Right atrium auricular region (tissue), 2 donors: ENCODE measurements at places on chromosomes 7 and 10. TPM values are rescaled to one million over a fixed set of nuclear protein-coding genes. Genes with fewer than 3 reads are reported as not detected.
A peak's percentile ranks its signal among the peaks of the same experiment; 100 is the strongest.

- no peak for DNase-seq
These were observed 54.7 kb upstream of the CCAR1 start for GRCh38 chr10:68666280-68666760.

DNA sequence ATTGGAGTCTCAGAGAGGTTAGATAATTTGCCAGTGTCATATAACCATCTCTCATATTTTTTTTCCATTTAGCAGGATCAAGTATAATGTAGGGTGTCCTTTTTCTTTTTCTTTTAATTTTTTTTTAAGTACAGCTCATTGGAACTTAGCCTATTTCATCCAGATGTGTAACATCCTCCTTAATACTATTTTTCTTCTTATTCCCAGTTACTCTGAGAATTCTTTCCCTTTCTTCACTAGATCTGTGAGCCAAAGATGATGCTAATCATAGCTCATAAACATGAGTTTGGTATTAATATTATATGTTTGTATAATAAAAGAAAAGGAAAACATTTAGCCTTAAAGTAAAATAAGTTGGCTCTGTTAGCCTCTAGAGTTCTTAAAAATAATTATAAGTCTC is 32.8 kb downstream of the PPP1R9A start:
- DNase-seq = no peak

Gene C10orf90
- 0.43 TPM for total RNA-seq

DNA sequence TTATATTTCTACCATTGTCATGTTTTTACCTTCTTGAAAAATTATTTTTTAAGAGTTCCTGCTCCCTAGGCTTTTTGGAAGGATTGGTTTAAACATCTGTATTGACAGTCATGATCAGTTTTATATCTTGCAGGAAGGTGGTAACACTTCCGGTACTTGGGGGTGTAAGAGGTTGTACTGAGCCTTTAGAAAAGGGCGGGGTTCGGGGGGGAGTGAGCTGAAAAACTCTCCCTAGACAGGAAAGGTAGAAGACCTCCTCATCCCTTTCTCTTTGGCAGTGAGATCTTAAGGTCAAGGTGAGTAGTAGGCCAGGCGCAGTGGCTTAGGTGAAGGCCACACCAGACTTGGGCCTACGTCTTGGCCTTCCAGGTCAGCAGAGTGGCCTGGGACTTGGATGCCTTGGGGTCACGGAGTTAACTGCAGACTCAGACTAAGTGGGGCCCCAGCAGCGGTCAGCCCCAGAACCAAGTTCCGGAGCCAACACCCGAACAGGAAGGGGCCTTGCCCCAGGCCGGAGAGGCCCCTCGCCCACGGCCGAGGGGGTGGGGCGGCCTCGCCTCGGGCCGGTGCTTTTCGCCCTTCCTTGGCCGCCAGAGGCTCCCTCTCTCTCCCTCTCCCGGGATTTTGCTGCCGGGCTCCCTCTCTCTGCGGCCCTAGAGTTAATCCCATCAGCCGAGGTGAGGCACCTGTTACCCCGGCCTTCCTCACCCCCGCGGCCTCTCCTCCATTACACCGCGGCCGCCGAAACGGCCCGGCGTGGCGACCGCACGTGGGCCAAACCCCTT is at the start of gene PPP1R9A:
Gene PPP1R9A (plus strand): TSS at position 569 of the 785 bp plus-strand sequence. CDS start 2,520 bp downstream, outside the sequence.
- DNase-seq = no peak

Gene SVOPL
- not detected for total RNA-seq

DNA sequence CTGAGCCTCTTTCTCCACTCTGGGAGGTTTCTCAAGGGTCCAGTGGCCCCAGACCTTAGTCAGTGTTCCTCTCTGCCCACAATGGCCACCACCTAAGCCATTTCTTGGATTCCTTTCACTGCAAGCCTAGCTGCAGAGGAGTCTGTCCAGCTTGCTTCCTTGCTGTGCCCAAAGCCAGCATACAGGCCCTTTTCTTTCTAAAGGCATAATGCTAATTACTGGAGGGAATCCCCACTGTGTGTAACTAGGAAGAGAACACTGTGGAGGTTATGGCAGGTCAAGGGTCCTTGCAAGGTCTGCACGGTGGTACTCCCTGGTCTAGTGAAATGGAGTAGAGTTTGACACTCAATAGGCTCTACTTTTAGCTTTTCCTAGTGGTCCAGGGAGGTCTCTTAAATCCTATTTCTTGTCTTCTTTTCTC is 70.4 kb upstream of the CC2D2B start:
- no peak for DNase-seq

DNA sequence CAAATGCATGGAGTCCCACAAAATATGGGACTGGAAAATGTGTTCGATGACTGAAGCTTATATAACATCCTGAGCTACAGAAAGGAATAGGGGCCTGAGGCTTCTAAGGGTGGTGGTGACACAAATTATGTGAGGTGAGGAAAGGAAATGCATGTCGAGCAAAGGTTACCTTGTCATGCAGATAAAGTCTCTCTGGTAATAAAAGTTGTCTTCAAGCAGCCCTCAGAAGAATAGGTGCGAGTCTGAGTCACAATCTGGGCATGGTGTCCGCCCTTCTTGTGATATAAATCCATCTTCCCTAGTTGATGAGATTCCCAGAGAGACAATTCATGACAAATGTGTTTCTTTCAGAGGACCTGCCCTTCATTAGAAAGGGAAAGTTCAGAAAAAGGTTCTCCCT is 985.2 kb upstream of the C7orf33 start:
- no peak for DNase-seq

- no peak for DNase-seq
These were observed 6.9 kb upstream of the ZNF503 start for GRCh38 chr10:75408509-75408875.

- DNase-seq = peak; percentile 87
These were observed 980.5 kb downstream of the LRMDA start for GRCh38 chr10:76411729-76412435.

- DNase-seq = peak; percentile 69
These were observed 87.0 kb downstream of the TBXAS1 start for GRCh38 chr7:139915864-139916716.

GRCh38 chr7:124155432-124156022 is 122.7 kb upstream of the TMEM229A start:
- DNase-seq = no peak

DNA sequence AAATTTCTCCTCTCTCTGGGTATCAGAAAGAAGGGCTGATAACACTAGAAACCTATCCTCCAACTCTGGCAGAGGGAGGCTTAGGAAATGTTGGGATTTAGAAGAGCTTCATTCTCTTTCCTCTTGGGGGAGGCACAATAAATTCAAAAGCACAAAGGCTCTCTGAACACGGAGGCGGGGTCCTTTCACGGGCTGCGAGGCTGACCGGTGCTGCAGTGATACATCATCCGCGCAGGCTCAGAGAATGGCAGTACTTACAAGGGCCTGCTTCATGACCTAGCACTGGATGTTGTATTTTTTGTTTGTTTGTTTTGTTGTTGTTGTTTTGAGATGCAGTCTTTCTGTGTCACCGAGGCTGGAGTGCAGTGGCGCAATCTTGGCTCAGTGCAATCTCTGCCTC is 306.2 kb downstream of the SORCS3 start:
- DNase-seq = no peak

Gene RELN
- total RNA-seq = 6.9 TPM

Gene NRCAM
- 0.93 TPM for total RNA-seq

GRCh38 chr7:24075426-24075810 is 208.6 kb upstream of the NPY start:
- DNase-seq = no peak

Gene CYP2C8
- total RNA-seq = not detected

DNA sequence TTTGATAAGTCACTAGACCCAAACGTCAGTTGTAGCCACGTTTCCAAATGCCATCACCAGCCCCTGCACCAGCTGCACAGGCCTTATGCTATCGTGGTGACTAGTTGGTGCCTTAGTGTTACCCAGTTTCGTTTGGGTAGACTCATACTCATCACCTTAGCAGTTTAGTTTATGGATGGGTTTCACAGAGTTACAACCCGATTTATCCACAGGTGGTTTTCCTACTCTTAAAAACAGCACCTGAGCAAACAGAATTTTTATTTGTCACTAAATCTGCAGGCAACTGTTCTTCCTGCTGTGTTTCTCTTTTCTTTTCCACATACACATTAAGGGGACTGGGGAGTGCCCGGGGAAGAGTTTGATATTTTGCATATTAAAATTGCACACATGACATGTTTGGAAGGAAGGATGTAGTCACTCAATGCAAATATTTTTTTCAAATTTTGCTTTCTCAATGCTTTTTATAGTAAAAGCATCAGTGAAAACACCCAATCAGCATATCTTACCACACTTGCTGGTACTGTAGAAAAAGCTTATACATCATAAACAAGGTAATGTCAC is 41.6 kb downstream of the PDSS1 start:
- DNase-seq = no peak

GRCh38 chr10:86400705-86401587 is 34.4 kb upstream of the GRID1 start:
- DNase-seq = peak; percentile 64

- DNase-seq = no peak
These were observed 66.9 kb downstream of the TFPI2 start for GRCh38 chr7:93823621-93824020.

DNA sequence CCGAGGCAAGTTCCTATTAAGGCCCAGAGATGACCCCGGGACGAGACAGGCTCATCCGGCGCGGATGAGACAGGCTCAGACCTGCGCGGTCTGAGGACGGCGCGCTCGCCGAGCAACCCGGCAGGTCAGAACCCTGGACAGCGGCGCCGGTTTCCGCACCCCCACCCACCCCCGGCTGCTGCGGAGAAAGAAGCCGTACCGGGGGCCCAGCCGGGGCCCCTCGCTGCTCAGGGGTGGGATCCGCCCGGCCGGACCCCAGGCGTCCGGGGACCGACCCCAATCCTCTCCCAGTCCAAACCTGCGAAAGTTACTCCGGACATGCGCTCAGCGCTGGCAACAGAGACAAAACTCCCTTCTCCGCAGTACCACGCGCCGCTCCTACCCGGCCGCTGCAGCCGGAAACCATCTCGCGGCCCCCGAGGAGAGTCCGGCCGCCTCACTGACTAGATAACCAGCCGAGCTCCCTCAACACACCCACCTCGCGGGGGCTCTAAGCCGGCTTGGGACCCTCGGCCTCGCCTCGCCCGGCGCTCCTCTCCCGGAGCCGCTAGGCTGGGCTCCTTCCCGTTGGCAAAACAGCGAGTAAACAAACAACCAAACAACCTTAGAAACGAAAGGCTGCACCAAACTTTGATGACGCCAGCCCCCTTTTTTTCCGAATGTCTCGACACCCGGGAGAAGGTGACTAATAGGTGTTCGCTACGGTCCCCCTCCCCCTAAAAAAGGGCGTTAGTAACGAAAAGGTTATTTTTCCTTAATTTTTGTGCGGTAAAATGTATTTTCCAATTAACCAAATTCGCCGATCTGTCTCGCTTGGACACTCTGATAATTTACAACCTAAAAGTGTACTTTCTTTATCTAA is 2.3 kb upstream of the DRGX start:
- peak; percentile 59 for DNase-seq
